Astrocyte of the spinal cord (primary cell): ENCODE measurements at places on chromosomes 5 and 9.
A peak's percentile ranks its signal among the peaks of the same experiment; 100 is the strongest.

- no peak for DNase-seq
Observed at GRCh38 chr5:157596487-157596886, 20.9 kb upstream of the ADAM19 start.

DNA sequence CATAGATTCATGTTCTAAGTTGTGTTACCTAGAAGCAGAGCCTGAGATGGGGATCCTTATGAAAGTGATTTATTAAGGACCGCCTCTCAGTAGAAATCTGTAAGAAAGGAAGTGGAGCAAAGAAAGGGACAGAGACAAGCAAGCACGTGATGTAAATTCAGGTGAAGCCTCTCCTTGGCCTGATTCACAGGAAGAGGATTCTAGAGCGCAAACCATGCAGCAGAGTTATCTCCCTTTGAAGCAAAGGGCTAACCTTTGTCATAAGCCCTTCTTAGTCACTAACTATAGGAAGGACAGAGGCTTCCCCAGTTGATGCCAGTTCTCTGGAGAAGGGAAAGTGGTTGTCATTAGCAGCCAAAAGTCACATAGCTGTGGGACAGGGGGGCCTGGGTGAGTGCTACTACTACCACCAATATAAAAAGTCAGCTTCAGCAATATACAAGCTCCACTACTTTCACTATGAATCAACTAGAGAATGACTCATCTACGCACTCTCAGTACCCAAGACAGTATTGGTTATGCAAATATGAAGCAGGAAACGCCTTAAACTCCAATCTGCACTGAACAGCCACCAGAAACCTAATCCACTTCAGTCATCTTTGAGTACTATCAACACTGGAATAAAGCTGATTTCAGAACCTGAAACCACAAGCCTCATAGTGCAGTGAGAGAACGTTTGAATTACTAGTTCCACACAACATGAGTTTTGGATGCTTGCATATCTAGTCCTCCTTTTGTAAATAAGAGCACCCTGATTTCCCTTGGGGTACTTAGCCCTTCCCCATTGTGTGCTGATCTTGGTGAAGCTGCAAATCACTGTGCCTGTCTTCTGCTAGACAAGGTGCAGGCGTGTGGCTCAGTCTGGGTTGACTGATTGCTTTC lies 162.7 kb downstream of the ZNF608 start:
- peak; percentile 90 for DNase-seq

- no peak for DNase-seq
Observed at GRCh38 chr9:7456793-7457530, 342.6 kb downstream of the DMAC1 start.

DNA sequence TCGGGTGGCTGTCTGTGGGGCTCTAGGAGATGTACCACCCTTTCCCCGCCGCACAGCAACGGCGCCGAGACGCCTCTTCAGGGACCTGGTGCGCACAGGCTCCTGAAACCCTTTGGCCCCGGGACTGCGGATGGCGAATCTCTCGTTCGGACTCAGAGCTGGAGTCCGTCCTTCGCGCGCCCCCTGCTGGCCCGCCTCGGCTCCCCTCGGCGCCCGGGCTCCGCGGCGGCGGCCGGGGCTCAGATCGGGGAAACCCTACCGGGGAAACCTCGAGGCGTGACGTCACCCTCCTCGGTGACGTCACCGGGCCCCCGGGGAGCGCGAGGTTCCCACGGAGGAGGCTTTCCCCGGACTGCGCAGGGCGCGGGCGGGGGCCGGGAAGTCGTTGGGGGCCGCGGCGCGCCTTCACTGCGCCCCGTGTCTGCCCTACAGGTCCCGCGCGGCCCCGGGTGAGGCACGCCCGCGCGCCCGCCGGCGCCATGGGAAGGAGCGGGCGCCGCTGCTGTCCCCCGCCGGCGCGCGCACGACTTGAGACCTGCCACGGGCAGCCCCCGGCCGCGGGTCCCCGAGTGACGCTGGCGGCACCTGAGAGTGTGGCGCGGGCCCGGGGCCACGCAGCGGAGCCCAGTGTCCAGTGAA lies 7.9 kb downstream of the PRR7 start:
- DNase-seq, result peak; percentile 89

DNA sequence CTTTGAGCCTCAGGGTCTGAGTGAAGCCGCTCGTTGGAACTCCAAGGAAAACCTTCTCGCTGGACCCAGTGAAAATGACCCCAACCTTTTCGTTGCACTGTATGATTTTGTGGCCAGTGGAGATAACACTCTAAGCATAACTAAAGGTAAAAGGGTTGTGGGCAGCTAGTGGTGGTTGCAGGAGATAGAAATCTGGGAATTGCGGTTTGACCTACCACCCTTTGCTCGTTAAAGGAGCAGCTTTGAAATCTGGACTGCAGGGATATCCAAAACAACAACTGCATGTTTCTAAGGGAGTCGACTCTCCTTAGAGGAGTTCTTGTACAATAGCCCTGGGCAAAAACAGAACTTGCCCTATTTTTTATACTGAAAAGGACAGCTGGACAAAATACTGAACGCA lies 19.0 kb downstream of the ABL1 start:
- DNase-seq, result no peak

DNA sequence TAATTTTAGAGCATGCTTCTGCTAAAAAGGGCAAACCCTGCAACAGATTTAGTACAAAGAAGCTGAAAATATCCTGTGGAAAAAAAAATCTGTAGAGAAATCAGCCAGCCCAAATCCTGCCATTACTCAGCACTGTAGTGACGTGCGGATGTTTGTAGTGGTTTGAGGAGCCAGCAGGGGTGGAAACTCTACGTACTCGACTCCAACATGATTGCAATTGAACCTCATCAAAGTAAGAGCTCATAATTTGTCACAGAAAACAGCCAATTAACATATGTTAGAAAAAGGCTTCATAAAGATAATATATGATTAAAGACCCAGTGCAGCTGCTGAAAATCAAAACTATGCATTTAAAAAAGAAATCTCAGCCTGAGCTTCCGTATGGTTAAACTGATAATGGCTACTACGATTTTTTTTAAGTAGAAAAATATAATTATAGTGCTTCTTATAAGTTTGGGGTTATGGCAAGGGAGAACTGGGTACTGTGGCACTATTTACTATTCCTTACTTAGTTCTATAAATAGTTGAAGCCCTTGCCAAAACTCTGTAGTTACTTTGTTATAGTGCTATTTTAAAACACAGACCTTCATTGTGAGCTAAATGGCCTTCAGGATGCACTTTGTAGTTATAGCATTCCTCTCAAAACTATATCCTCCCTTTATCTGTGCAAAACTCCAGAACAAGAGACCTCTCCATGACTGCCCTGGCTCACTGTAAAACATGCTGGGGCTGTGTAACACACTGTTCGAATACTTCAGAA lies 49.4 kb downstream of the MEF2C start:
- peak; percentile 76 for DNase-seq

GRCh38 chr5:39948341-39948740 lies 523.6 kb upstream of the DAB2 start:
- no peak for DNase-seq

DNA sequence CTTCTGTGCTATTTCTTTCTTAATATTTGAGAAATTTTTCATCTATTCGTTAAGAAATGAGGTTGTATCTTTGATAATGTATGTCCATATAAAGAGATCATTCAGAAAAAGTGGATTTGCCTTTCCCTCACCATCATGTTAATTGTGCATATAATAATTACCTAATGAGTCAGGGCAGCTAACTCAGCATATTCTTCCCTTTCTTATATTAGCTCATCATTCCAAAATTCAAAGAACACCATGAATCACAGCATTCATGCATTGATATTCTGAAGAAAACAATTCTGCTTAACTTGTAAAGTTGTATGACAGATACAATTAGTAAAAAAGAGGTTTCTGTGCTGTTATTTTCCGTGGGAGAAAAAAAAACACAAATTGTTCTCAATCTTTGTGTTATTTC lies 630.6 kb downstream of the TLE1 start:
- no peak for DNase-seq

GRCh38 chr9:92974761-92975755 lies 27.7 kb downstream of the FGD3 start:
- DNase-seq, result no peak

DNA sequence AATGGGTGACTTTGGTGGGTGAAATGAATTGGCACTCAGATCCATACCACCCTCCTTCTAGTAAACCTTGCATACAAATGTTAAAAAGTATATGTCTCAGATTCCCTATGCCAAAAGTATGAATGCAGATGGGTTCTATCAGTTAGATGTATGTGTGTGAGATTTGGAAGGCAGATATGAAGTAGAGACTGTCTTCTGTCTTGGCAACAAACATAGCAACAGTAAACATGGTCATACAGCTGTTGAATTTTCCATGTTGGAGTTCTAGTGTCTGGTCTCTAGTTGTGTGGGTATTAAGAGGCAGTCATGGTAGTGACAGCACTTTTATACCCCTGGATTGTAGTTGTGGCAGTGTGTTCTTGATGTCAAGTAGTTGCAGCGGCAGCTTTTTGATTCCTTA lies 125.6 kb upstream of the PITX1 start:
- no peak for DNase-seq

- DNase-seq, result no peak
Observed at GRCh38 chr5:58450018-58450417, 9.9 kb downstream of the PLK2 start.

- DNase-seq, result peak; percentile 50
Observed at GRCh38 chr9:18296702-18297055, 177.3 kb upstream of the ADAMTSL1 start.

- DNase-seq, result no peak
Observed at GRCh38 chr5:97657239-97657638, 474.2 kb upstream of the RIOK2 start.

DNA sequence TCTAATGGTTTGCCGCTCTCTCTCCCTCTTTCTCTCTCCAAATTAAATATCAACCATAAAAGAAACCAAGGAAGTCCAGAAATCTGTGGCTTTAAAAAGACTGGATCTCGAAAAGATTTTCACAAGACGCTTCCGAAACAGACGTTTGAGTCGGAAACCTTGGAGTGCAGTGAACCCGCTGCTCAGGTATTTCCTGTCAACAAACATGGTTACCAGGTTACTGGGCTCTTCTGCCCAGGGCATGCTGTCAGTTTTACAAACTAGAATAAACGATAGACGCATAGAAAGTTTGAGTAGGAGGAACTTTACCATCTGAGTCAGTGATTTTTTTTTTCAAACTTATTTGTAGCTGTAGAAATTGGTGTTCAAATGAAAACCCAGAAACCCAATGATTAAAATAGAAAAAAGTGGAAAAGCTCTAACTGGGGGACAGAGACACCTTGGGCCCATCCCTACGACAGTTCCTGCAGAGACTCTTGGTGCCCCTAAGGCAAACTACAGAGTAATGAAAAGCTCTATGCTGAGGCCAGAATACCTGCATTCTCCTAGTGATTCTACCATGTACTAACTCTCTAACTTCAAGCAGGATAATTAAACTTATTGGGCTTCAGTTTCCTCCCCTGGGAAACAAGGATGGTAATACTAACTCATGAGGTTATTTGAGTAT lies 90.0 kb downstream of the DOCK8 start:
- no peak for DNase-seq

DNA sequence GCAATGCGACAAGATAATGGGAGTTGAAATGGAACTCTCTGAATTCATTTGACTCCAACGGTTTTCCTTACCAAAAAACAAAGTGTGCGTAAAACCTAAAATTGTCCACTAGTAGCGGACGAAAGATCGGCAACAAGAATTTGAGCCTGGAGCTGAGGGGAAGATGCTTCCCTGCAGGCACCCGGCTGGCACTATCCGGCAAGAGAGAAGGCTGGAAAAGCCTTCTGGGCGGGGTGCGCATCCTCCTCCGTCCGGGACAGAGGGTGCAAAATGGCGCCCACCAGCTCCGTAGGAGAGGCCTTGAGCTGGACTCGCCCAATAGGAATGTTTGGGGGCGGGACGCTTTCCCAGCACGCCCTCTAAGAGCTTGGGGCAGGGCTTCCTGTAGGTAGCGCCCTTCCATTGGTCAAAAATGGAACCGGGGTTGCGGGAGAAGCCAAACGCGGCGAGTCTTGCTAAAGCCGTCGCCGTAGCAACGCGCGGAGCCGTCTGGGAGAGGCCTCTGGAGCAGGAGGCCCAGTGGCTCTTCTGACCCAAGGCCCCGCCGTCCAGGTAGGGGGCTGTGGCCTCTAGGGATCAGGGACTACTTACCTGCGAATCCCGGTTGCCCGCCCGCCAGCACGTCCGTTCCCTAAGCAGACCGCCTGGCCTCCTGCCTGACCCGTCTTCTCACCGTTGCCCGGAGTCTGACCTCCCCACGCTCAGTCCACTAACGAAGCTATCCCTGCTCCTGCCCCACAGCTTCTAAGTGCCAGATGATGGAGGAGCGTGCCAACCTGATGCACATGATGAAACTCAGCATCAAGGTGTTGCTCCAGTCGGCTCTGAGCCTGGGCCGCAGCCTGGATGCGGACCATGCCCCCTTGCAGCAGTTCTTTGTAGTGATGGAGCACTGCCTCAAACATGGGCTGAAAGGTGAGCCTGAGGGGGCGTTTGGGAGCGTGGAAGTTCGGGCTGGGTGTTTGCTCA lies 9.2 kb downstream of the RUFY1 start:
- DNase-seq, result peak; percentile 99

DNA sequence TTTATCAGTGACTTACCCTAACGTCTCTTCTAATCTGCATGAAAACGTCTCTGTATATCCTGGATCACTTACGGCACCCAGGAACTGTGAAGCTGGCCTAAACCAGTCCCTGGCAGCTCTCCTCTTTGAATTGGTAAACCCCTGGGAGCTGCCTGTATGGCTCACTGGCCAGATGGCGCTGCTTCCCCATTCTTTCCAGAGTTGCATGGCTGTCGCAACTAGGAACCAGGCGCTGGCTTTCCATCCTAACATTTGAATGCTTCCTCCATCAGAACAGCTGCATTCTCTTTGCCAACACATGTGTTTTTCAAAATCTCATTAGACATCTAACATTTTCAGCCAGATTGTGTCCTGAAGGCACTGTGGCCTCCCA lies 8.0 kb upstream of the PCA3 start:
- peak; percentile 19 for DNase-seq

- DNase-seq, result no peak
Observed at GRCh38 chr5:38642189-38642911, 85.9 kb upstream of the LIFR start.

GRCh38 chr9:5843794-5844471 lies 11.0 kb upstream of the ERMP1 start:
- DNase-seq, result peak; percentile 41

- no peak for DNase-seq
Observed at GRCh38 chr5:95152535-95152934, 132.4 kb downstream of the MCTP1 start.

DNA sequence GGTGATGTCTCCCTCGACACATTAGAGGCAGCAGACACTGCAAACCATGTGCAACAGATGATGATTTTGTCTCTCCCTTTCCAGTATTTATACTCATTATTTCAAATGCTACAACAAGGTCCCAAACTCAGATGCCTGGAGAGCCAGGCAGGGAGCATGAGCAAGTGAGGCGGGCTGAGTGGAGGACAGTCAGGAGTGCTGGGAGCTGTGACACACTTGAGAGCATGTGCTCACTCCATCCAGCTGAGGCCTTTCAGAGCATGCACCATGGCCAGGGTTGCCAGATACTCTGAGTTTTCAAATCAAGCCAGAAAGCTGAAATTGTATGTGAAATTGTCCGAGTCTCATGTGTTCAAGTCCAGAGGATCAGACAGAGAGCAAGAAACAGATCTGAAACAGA lies 55.8 kb upstream of the SLC2A8 start:
- DNase-seq, result no peak

- DNase-seq, result peak; percentile 78
Observed at GRCh38 chr5:57598756-57599155, 116.1 kb upstream of the ACTBL2 start.
